ENCODE measurements at places on chromosomes 7 and 10.
A peak's percentile ranks its signal among the peaks of the same experiment; 100 is the strongest.

DNA sequence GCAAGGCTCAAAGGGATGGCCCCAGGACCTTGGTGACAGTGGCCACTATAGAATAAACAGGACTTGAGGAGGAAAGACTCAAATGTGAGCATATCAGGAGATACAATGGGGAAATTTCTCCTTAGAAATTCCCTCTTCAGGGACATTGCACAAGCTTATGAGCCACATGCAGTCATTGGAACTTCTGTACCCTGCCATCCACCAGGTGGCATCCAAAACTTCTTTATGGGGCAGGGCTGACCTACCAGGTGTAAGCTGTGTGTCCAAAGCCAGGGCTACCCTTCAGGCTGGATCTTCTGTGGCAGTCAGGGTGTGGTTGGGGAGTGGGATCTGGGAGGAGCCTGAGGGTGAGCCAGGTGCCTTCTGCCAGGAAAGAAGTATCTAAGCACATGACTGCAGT is 36.6 kb upstream of the LRRC18 start:
- no peaks in the 10 kb centered on the region for H3K36me3 ChIP-seq
- H3K27me3 ChIP-seq: peaks cover 5% of the 10 kb centered on the region
- no peak overlapping the region for H3K4me3 ChIP-seq
- no peak overlapping the region for H3K27ac ChIP-seq
- DNase-seq: no peak

GRCh38 chr10:62297857-62298256 is 29.2 kb upstream of the RTKN2 start:
- no peak overlapping the region for H3K27ac ChIP-seq
- H3K4me1 ChIP-seq: no peaks in the 10 kb centered on the region
- no peaks in the 10 kb centered on the region for H3K27me3 ChIP-seq
- H3K4me3 ChIP-seq: no peak overlapping the region
- DNase-seq: no peak

DNA sequence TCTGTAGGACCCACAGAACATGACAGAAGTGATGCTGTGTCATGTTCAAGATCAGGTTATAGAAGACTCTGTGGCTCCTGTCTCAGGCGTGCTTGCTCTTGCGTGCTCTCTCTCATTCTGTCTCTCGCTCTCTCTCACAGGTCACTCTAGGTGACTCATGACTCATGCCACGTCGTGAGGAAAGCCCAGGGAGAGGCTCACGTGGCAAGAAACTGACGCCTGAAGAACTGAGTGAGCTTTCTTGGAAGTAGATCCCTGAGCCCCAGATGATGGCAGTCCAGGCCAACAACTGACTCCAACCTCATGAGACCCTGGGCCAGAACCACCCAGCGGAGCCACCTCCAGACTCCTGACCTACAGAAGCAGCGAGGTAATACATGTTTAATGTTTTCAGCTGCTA is 103.3 kb downstream of the DNMBP start:
- no peaks in the 10 kb centered on the region for H3K27me3 ChIP-seq
- peaks cover 10% of the 10 kb centered on the region for H3K4me1 ChIP-seq
- no peak overlapping the region for H3K4me3 ChIP-seq
- DNase-seq: no peak
- H3K36me3 ChIP-seq: peaks cover 60% of the 10 kb centered on the region

GRCh38 chr7:149791-150636 is 42.4 kb upstream of the FAM20C start:
- H3K4me1 ChIP-seq: peaks cover 8% of the 10 kb centered on the region
- H3K4me3 ChIP-seq: peak overlapping the region; percentile 49
- no peak for DNase-seq
- H3K27me3 ChIP-seq: no peaks in the 10 kb centered on the region
- H3K36me3 ChIP-seq: no peaks in the 10 kb centered on the region

DNA sequence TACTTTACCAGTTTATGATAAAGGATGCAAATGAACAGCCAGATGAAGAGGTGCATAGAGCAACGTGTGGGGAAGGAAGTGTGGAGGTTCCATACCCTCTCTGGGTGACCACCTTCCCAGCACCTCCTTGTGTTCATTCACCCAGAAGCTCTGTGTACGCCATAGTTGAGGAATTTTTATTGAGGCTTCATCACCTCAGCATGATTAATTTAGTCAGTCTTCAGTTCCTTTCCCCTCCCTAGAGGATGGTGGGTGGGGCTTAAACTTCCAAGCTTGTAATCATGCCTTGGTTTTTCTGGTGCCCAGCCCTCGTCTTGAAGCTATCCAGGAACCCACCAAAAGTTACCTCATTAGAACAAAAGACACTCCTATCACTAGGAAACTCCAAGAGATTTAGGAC is 162.7 kb downstream of the PLCE1 start:
- H3K27me3 ChIP-seq: no peaks in the 10 kb centered on the region
- no peak overlapping the region for H3K27ac ChIP-seq
- no peak overlapping the region for H3K4me3 ChIP-seq
- no peaks in the 10 kb centered on the region for H3K4me1 ChIP-seq
- DNase-seq: no peak

DNA sequence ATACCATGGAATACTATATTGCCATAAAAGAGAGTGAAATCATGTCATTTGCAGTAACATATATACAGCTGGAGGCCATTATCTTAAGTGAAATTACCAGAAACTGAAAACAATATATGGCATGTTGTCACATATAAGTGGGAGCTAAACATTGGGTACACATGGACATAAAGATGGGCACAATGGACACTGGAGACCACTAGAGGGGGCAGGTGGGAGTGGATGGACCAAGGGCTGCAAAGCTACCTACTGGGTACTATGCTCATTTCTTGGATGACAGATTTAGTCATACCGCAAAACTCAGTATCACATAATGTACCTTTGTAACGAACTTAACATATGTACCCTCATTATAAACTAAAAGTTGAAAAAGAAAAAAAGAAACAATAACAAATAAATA is 1167.6 kb downstream of the NXPH1 start:
- H3K27me3 ChIP-seq: no peaks in the 10 kb centered on the region
- H3K4me3 ChIP-seq: no peak overlapping the region
- H3K4me1 ChIP-seq: no peaks in the 10 kb centered on the region
- H3K36me3 ChIP-seq: no peaks in the 10 kb centered on the region

DNA sequence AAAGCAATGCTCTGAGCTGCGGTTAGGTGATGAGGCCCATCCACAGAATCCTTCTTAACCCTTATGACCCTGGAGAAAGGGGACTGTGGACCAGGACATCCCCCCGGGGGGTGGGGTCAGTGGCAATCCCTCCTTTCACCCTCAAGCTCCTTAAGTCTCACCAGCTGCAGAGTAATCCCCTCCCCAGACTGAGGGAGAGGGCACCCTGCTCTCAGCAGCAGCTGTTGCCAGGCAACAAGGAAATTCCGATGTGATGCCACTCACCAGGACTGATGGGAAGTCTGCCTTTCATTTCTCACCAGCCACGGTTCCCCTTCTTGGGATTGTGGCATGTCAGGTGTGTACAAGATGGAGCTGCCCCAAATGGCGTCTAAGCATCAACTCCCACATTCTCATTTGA is 129.6 kb downstream of the DOCK1 start:
- DNase-seq: no peak
- no peaks in the 10 kb centered on the region for H3K4me1 ChIP-seq
- peaks cover 6% of the 10 kb centered on the region for H3K36me3 ChIP-seq
- H3K27me3 ChIP-seq: no peaks in the 10 kb centered on the region

- peaks cover 21% of the 10 kb centered on the region for H3K4me1 ChIP-seq
- no peaks in the 10 kb centered on the region for H3K27me3 ChIP-seq
- no peaks in the 10 kb centered on the region for H3K36me3 ChIP-seq
These were observed 76.4 kb upstream of the LRRC17 start for GRCh38 chr7:102836191-102836919.

- H3K4me1 ChIP-seq: peaks cover 12% of the 10 kb centered on the region
- no peaks in the 10 kb centered on the region for H3K36me3 ChIP-seq
- H3K4me3 ChIP-seq: no peak overlapping the region
- no peak for DNase-seq
- no peak overlapping the region for H3K27ac ChIP-seq
- no peaks in the 10 kb centered on the region for H3K27me3 ChIP-seq
These were observed 40.9 kb downstream of the VTI1A start for GRCh38 chr10:112487964-112488363.

DNA sequence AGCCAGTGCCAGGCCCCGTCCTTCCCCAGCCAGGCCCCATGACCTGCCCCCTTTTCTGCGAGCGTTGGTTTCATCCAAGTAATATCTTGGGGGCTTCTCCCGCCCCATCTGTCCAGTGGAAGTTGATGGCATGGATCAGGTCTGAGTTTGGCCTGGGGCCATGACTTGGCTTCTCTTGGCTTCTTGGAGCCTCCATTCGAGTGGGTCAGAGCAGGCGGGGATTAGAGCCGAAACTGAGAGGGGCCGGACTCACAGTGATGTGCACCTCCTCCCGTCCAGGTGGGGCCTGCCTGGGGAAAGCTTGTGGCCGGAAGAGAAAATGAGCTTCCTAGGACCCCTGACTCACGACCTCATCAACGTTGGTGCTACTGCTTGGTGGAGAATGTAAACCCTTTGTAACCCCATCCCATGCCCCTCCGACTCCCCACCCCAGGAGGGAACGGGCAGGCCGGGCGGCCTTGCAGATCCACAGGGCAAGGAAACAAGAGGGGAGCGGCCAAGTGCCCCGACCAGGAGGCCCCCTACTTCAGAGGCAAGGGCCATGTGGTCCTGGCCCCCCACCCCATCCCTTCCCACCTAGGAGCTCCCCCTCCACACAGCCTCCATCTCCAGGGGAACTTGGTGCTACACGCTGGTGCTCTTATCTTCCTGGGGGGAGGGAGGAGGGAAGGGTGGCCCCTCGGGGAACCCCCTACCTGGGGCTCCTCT is 15.1 kb upstream of the LIMK1 start:
- H3K4me3 ChIP-seq: no peak overlapping the region
- H3K4me1 ChIP-seq: no peaks in the 10 kb centered on the region
- H3K27ac ChIP-seq: no peak overlapping the region
- H3K36me3 ChIP-seq: no peaks in the 10 kb centered on the region

DNA sequence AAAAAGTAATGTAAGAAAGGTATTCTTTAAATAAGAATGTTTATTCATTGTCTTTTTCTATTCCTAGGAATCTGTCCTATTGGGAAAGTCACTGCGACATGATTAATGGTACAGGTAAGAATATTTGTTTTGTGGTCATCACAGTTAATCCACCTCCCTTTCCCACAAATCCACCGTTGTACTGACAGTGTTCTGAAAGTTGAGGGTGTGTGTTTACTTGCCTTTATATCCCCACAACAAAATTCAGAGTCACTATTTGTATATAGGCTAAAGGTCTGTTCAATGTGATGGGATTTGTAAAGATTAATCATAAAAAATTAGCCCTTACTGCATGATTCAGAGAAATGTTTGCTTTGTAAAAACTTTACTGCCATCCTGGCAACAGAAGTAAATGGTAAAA is 27.9 kb downstream of the CD36 start:
- H3K27ac ChIP-seq: no peak overlapping the region
- no peaks in the 10 kb centered on the region for H3K27me3 ChIP-seq
- no peak for DNase-seq
- H3K36me3 ChIP-seq: no peaks in the 10 kb centered on the region

- no peak overlapping the region for H3K4me3 ChIP-seq
- peak; percentile 36 for DNase-seq
- H3K27ac ChIP-seq: no peak overlapping the region
- H3K4me1 ChIP-seq: no peaks in the 10 kb centered on the region
These were observed 120.1 kb downstream of the PTPN20 start for GRCh38 chr10:47031211-47031900.

DNA sequence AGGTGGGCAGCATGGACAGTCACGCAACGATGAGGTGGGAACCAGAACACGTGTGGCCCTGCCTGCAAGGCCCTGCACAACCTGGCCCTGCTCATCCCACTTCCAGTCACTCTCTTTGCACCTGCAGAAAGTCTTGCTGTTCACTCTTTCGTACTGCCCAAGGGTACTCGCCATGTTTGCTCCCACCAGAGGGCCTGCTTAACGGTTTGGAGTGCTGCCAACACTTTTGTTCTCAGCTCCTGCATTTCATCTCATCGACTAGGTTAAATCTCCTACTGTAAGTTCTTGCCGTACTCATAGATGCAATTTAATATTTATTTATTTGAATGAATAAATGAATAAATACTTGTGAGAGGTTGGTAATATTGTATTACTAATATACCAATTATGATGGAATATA is 315.3 kb downstream of the SDK1 start:
- no peak overlapping the region for H3K4me3 ChIP-seq
- no peaks in the 10 kb centered on the region for H3K4me1 ChIP-seq
- no peaks in the 10 kb centered on the region for H3K27me3 ChIP-seq
- H3K27ac ChIP-seq: no peak overlapping the region
- DNase-seq: peak; percentile 23
- H3K36me3 ChIP-seq: no peaks in the 10 kb centered on the region

- no peak overlapping the region for H3K27ac ChIP-seq
- H3K4me1 ChIP-seq: no peaks in the 10 kb centered on the region
- DNase-seq: no peak
These were observed 14.8 kb upstream of the ADARB2 start for GRCh38 chr10:1752153-1752552.

DNA sequence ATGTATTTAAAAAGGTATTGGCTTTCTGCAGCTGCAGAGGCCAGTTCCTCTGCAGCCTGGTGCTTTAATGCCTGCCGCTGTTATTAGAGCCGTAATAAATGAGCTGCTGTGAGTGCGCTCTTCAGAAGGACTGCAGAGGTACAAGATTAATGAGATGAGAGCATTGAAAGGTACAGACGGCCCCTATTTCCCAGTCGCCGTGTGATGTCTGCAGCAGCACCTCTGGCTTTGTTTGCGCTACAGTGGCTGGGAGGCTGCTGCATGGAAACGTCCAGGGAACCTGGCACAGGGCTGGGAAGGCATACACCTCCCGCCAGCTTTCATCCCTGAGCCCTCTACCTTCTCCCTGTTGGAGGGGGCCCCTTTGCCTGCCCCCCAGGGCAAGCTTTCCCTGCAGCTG is 383.8 kb upstream of the ZMIZ1 start:
- no peak for DNase-seq
- no peaks in the 10 kb centered on the region for H3K4me1 ChIP-seq
- H3K4me3 ChIP-seq: no peak overlapping the region
- H3K36me3 ChIP-seq: no peaks in the 10 kb centered on the region
- no peak overlapping the region for H3K27ac ChIP-seq
- no peaks in the 10 kb centered on the region for H3K27me3 ChIP-seq

DNA sequence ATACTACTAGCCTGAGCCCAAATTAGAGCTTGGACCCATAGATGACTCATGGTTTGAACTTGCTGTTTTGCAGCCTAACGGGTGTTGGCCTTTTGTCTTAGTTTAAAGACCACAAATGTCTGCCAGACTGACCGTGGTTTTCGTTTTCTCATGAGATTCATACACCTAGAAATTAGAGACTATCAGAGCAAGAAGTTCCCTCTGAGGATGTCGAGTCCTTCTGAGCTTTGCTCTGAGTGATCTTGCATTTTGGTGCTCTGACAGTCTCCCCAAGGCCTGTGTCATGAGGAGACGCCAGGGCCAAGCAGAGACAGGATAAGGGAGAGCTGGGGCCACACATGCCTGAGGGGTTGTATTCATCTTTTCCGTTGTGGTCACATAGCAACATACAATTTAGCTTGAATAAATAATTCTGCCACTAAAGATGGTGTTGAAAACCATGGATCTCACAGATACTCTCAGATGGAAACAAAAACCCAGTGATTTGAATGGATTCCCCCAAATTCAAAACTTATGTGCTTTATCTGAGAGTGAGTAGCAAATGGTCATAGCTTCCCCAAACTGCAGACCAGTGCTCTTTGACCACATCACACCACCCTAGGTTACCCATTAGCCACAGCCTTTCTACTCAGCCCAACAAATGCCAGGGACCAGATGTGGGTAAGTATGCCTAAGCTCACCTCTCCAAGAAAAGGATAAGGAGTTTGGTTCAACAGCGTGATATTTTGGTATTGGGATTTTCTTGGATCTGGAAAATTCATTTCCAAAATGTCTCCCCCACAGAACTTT is 762.0 kb upstream of the IGFBP3 start:
- H3K27ac ChIP-seq: no peak overlapping the region
- no peak overlapping the region for H3K4me3 ChIP-seq
- no peak for DNase-seq
- H3K36me3 ChIP-seq: no peaks in the 10 kb centered on the region

Data from A673 (cell line).